RWPE1 (cell line): ENCODE measurements at places on chromosomes 13 and 19.

DNA sequence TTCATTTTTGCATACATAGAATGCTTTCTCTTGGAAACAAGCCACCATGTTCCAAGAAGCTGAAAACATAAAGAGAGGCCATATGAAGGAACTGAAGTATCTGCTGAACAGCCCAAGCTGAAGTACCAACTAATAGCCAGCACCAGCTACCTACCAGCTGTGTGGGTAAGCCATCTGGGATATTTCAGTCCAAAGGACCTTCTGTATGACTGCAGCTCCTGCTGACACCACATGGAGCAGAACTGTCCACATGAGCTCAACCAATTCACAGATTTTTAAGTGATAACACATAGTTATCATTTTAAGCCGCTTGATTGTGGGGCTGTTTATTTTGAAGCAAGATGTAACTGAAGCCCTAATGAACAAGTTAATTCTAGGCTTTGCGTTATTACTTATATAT is 621.1 kb upstream of the KLHL1 start:
- no peak for DNase-seq

- DNase-seq = no peak
Measured at GRCh38 chr19:16320987-16321386, 3.6 kb upstream of the KLF2 start.

DNA sequence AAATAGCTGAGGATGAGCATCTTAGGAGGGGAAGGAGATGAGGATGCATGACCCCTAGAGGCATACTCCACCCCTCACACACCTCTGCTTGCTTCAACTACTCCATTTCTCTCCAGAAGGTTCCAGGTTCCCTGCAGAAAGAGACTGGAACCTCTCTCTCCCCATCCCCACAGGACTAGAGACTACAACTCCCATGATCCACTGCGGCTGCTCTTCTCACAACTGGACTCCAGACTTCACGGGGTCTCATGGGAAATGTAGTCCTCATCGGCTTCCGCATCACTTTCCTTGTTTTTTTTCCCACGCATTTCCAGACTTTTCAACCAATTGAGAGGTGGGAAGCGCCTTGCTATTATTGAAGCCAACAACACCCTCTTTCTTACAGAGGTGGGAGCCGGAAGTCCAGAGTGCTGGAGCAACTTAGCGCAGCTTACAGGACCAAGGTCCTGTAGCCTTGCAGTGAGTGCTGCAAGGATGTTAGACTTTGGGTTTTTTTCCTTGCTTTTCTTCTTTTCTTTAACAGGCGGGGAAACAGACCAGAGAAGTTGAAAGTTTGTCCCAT is 13.9 kb upstream of the CACNG6 start:
- peak; percentile 74 for DNase-seq

GRCh38 chr19:40893112-40893511 is 11.1 kb upstream of the CYP2A7 start:
- no peak for DNase-seq

GRCh38 chr13:112726016-112726767 is 36.4 kb downstream of the ATP11A start:
- DNase-seq = no peak

GRCh38 chr19:28644169-28644775 is 568.7 kb downstream of the UQCRFS1 start:
- DNase-seq = no peak

DNA sequence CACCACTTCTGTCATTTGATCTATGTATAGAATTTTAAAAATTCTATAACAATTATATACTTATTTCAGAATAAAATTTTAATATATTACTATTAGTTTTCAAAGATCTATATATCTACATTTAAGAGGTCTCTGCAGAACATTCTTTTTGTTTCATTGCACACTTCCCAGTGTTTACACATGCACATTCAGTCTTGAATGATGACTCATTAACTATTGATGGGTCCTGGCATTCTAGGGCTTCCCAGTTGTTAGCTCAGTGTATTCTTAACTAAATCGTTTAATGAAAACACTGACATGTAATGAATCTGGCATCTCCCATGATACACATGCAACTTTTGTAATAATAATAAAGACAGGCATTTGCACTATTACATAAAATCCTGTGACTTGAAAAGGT is 324.6 kb downstream of the KLF12 start:
- peak; percentile 27 for DNase-seq

DNA sequence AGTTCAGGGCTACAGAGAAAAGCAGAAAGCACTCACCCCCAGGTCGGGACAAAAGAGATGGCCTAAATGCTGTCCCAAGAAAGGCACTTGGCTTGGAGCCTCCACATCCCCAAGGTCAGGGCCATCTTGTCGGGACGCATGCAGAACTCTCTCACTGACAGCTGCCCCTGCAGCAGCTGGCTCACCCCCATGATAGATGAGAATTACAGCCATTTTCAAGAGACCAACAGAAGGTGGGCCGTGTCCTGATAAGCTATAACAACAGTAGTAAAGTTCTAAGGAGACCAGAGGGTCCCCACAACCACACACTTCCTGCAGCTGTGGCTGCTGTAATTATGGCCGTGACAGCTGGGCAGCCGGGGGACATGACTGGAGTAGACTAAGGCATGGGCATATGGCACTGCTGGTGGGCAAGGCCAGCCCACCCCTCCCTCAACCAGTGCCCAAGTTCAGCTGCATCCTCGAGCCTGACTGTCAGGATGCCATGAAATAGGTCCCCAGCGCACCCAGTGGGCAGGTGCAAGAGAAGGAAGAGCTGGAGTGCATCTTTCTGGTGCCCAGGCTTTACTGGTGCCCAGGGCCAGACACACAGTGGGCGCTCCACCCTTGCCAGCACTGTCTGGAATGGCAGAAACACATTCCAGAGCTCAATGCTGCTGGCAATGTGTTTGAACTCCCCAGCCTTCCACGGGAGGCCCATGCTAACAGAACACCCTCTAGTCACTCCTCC is 436.7 kb upstream of the ZNF507 start:
- DNase-seq = no peak
